Stimulated activated CD8-positive, alpha-beta memory T cell treated with anti-CD3 and anti-CD28 coated beads, Interleukin-7, amount 100 ng/mL, for 4 hours (primary cell): ENCODE measurements at places on chromosomes 2 and 18.

- DNase-seq, result no peak
These were observed 37.4 kb downstream of the CHN1 start for GRCh38 chr2:174967691-174968260.

DNA sequence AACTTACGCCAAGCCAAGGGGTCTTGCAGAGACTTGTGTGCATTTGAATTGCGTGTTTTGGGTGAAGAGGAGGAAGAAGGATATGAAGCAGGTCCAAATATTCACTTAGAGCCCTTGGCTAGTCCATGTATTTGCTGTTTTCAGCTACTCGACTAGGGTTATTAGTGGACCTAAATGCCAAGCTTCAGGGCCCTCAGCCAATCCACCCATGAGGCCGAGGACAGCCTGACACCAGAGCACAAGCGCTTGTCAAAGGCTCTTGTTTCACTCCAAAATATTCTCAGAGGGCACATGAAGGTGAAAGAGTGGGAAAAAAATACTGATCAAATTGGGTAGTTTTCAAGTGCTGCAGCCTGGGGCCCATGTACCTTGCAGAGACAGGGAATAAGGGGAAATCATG lies 174.8 kb upstream of the ACAA2 start:
- no peak for DNase-seq

DNA sequence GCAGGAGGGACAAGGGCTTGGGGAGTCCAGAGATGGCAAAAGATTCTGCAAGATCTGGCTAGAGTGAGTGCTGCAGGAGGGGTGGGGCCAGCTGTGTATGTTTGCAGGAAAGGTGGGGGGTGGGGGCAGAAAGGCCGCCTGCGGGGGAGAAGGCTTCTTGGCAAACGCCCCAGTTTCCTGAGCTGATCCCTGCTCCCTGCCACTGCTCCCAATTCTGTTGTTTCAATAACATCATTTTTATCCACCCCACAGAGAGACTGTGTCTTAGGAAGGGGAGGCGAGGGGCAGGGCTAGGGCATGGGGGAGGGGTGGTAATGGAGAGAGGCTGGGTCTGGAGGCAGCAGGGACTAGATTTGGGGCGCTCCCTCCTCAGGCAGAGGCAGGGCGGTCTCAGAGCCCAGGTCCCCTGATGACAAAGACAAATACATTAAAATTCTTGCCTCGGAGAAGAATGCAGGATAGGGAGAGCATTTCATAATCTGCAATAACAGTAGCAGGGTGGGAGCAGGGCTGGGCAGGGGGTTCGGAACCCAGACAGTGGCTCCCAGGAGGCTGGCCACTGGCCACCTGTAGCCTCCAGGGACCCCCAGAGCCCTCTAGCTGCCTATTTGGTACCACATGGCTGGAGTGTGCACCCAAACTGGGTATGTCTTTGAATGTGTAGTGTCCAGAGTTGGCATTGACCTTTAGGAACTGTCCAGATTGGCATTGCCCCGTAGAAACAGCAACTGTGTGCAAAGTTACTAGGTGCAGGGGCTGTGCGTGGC lies 2.1 kb upstream of the WNT6 start:
- no peak for DNase-seq

- no peak for DNase-seq
These were observed 25.7 kb downstream of the SRBD1 start for GRCh38 chr2:45585267-45585861.

- no peak for DNase-seq
These were observed 158.0 kb upstream of the RBMS1 start for GRCh38 chr2:160651416-160652200.

DNA sequence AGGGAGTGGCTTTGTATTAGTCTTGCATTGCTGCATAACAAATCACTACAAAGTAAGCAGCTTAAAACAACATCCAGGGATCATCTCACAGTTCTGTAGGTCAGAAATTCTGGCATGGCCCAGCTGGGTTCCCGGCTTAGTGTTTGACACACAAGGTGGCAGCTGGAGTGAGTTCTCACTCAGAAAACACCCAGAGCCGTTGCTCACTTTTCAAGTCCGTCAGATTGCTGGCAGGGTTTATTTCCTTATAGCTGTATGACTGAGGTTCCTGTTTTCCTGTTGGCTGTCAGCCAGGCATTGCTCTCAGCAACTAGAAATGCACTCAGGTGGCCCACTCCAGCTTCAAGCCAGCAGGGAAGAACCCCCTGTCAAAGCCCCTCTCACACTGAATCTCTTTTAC lies 324.1 kb downstream of the CCDC178 start:
- DNase-seq, result no peak

- DNase-seq, result no peak
These were observed 853.9 kb downstream of the LRRTM4 start for GRCh38 chr2:76668279-76668678.
